Fibroblast of gingiva (primary cell): ENCODE measurements at places on chromosomes 11 and 22.

GRCh38 chr22:27086080-27087044 lies 429.0 kb downstream of the MIAT start:
- DNase-seq = no peak

DNA sequence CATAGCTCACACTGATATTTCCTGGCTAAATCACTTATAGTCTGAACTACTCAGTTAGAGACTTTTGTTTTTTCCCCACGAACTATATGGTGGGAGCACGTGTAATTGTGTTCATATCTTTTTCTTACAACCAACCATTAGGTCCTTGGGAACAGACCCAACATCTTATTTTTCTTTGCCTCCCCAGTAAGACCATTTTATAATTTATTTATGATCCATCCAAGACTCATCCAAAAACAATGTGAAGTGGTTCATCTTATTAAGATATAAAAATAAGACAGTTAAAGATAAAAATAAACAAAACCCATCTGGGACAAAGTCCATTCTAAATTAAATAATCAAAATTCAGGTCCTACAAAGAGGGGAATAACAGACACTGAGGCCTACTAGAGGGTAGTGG lies 90.8 kb downstream of the FAM168A start:
- DNase-seq = no peak

- no peak for DNase-seq
Measured at GRCh38 chr11:3121416-3121815, 43.7 kb downstream of the OSBPL5 start.

DNA sequence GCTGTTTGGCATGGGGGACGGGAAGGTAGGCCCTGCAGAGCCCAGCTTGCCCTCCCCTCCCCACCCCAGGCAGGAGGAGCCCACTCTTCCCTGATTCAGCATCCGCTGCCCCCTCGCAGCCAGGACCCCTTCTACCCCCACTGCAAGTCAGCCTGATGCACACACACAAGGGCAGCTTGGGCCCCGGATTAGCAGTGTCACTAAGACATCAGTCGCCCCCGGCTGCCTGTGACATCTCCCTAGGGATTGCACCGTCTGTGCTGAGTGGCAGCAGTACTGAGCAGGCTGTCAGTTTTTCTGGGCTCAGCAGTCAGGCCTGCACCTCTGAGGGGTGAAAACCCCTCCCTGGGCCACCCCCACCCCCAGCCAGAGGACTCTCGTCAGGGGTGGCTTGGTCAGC lies 30.4 kb upstream of the SYT7 start:
- no peak for DNase-seq

GRCh38 chr11:57205041-57205641 lies 23.4 kb downstream of the LRRC55 start:
- DNase-seq = peak; percentile 73

- no peak for DNase-seq
Measured at GRCh38 chr11:44824300-44824704, 97.5 kb downstream of the TSPAN18 start.

DNA sequence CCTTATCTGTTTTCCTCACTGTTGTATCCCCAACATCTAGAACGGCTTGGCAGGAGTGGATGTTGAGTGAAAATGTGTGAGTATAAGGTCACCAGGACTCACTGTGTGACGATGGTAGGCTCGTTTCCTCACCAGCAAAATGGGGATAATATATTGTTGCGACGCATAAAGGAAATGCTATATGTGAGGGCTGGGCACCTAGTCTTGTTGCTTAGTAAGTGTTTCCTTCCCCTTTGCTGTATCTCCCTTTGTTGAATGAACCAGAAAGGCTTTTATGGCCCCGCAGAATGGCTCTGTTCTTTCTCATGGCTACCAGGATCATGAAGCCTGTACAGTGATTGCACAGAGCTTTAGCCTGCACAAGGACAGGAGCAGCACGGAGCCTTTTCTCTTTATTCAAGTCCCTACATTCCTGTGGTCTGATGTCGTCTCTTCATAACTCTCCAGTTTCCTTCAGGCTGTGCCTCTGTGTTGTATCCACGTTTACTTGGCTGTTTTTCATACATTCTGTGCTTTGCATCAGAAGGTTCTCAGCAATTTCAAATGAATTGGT lies 5.4 kb downstream of the TNRC6B start:
- DNase-seq = peak; percentile 89
